ENCODE measurements at places on chromosomes 1 and 21.

DNA sequence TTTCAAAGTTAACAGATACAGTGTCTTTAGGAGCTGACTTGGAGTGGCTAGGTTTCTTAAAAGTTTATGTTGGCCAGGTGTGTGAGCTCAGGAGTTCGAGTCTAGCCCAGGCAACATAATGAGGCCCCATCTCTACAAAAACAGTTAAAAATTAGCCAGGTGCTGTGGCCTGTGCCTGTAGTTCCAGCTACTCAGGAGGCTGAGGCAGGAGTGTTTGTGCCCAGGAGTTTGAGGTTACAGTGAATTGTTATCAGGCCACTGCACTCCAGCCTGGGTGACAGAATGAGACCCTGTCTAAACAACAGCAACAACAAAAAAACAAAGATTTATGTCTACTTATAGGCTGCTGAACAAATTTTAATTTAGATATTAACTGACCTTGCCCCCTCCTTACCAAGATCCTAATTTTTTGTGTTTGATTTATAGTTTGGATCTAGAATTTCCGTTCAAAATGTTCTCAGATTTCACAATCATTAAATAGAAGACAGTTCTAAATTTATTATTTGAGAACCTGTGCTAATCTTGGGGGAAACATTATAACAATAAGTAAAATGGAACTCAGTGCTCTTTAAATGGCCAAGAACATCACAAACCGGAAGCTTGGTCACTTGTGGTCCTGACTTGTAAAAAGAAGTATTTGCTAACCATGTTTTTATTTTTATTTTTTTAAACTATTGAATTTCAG is 67.8 kb downstream of the POU2F1 start:
- DNase-seq, result no peak

DNA sequence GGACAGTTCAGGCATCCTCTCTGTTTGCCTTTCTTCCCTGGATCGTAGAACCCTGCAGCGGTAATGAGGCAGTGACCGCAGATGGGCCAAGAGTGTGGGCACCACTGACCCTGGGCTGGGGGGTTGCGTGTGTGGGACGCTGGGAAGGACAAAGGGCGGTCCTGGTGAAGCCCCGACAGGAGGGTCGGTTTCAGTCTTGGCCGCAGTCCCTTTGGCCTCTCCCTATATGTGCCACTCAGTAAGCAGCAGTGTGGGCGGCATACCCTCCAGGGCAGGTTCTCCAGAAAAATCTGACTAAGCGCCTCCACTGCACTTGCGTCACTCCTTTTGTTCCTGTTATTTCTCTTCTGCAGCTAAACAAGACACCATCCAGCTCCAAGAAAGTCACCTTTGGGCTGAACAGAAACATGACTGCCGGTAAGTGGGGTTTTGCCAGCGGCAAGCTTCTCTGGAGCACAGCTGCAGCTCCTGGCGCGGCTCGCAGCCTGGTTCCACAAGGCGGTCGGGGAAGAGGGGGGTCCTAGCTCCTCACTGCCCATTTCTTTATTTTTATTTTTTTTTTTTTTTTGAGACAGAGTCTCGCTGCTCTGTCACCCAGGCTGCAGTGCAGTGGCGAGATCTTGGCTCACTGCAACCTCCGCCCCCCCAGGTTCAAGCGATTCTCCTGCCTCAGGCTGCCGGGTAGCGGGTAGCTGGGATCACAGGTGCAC is 27.7 kb upstream of the PDXK start:
- no peak for DNase-seq

DNA sequence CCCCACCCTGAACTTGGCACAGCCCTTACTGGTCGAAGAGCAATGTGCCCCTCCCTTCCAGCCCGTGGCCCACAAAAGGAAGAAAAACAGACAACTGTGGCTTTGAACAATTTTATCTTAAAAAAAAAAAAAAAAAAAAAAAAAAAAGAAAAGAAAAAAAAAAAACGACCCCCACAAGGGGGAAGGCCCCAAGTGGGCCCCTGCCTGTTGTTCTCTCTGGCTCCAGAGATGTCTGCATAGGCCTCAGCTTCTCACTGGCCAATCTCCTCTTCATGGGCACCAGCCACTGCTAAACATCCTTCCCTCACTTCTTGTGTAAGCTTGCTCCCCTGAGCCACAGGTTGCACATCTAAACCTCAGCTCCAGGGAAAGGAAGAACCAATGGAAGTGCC is 386 bp upstream of the TSTD1 start:
- DNase-seq, result no peak

- no peak for DNase-seq
Observed at GRCh38 chr1:114063544-114063943, 84.3 kb downstream of the OLFML3 start.

DNA sequence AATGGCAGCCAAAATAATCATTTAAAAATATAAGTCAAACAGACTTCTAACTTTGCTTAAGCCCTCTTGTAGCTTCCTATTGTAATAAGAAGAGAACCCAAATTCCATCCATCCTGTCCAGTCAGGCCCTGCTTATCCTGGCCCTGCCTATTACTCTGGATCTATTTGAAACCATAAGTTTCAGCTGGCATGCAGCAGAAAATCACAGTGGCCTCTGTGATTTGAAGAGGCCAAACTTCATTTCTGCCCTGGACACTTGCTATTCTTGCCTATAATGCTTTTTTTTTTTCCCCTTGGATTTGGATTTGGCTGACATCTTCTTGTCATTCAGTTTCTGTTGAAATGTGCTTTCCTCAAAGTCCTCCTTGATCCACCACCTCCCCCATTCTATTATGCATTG is 642.8 kb downstream of the USP25 start:
- no peak for DNase-seq

DNA sequence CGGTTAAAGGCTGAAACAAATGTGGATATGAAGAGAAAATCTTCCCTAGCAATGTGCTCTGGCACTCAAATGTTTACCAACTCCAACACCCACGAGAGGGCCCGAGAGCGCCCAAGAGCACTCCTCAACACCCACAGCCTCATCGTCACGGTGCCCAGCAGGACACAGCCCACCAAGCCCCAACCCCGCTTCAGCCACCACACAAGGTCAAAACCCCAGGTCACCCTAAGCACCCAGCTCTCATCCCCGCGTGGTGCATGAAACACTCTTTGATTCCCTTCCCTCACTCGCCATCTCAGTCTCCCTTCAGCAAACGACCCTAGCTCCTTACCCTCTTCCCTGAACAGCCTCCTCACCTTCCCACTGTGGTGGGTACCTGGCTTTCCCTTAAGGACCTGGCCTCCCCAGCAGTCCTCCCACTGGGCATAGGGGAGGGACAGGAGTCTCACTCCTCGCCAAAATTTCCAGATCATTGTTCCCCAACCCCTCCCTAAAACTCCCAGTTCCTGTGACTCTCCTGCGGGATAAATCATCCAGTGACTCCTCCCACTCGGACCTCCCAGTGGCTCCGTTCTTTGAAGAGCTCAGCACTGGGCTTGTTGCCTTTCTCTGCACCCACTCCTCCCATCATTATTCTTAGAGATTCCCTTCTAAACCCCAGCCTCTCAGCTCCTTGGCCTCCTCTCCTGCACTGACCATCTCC is 170.4 kb upstream of the SYT6 start:
- no peak for DNase-seq

DNA sequence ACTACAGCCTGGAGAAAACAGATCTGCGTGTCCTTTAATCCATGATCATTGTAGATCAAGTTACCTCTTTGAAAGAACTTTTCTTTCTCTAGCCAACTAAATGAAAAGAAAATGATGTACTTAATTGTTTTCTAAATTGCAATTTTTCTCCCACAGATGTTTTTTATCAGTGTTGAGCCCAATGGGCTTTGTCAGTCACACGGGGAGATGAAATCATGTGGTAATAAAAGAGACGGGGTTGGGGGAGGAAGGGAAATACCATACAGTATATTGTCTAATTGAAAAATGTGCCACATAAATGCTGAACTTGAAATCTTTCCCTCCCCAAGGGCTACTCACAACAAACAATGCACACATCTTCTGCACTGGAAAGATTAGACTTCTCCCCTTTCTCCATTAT is 58.4 kb downstream of the NTMT2 start:
- DNase-seq, result no peak

- DNase-seq, result no peak
Observed at GRCh38 chr1:59366346-59366745, 69.5 kb downstream of the FGGY start.

DNA sequence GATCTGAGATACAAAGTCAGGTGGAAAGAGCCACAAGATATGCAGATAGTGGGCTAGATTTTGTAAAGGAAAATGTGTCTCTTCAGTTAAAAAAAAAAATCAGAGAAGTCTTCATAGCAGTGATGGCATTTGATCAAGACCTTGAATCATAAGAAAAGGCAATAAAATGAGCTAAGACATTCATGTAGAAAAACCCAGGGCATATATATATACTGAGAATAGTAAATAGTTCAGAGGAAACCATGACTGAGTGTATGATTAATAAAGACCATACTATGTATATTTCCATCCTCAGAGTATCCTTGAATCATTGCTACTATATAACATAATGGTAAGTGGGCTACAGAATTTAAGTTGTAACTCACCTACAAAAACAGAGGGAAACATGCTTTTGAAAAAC is 321.7 kb upstream of the NR5A2 start:
- DNase-seq, result no peak

- DNase-seq, result no peak
Observed at GRCh38 chr1:174976436-174977108, 23.2 kb upstream of the CACYBP start.

DNA sequence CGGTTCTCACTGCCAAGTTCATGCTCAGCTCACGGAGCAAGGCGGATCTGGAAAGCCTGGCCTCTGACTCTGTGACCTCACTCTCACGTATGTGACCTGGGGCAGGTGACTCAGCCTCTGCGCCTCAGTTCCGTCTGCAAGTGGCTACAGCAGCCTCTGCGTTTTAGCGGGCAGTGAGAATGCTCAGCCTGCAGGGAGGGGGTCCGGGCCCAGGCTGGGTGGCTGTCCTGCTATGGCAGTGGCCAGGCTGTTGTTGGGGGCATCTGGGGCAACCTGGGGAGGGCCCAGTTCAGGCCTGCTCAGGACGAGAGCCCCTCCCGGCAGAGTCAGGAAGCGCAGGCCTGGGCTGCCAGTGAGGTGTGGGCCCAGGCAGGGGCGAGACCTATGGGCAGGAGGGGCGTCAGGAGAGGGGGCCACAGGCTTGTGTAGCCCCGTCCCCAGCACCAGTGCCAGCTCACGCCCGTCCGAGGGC is 27.9 kb downstream of the ARHGEF16 start:
- no peak for DNase-seq

- DNase-seq, result no peak
Observed at GRCh38 chr1:180444522-180444921, 57.9 kb downstream of the ACBD6 start.

DNA sequence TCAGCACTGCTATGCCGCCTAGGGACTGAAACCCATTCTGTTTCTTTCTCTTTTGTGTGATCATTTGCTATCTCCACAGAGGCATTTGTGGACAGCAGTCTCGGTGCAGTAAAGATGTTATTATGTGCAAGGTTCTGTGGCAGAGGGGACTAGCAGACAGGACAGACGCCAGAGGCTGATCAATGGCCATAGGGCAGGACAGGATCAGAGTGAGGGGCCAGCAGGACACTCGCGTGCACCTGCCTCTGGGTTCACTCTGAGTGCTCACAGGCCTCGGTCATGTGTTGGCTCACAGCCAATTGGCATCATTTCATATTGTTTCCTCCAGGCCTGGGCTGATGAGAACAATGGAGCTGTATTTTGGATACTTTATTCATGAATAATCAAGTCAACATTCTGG is 212.6 kb downstream of the TGFB2 start:
- DNase-seq, result no peak

DNA sequence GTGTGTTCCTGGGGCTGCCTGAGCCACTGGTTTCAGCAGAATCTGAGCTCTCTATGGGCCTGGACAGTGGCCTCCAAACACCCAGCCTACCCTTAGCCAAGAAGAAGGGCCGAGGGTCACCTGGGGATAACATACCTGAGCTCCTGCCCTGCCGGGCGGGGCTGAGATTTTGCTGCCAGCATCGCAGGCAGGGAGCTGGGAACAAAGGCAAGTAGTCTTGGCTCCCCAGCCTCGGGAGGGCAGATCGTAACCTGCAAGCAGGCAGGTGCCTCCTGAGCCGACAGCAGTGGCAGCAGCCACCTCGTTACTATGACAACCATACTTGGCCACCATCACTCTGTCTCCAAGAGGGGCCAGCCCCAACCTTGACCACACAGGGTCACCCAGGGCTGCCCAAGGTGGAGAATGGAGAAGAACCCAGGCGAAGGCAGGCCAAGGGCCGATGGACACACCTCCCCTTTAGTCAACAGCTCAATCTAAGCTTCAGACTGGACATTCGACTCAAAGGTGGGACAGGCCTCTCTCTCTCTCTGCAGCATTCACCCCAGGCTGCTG is 54.6 kb downstream of the TOMM20 start:
- no peak for DNase-seq

- no peak for DNase-seq
Observed at GRCh38 chr1:167362638-167363037, 142.0 kb downstream of the POU2F1 start.

DNA sequence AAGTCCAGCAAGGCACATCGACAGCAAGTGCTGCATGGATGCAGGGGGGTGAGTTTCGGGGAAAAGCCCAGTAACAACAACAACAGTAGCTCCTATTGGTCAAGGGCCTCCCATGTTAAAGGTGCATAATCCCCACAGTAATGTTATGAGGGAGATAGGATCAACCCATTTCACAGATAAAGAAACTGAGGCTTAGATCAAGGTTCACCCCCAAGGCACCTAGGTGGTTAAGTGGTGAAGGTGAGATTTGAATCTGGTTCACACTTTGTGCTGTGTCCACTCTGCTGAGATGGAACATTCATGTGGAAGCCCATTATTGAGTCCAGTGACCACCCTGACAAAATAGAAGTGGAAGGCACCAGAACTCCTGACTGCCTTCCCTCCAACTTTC is 24.9 kb downstream of the PHGDH start:
- no peak for DNase-seq

- no peak for DNase-seq
Observed at GRCh38 chr1:155038602-155039307, 5.1 kb downstream of the DCST1 start.

DNA sequence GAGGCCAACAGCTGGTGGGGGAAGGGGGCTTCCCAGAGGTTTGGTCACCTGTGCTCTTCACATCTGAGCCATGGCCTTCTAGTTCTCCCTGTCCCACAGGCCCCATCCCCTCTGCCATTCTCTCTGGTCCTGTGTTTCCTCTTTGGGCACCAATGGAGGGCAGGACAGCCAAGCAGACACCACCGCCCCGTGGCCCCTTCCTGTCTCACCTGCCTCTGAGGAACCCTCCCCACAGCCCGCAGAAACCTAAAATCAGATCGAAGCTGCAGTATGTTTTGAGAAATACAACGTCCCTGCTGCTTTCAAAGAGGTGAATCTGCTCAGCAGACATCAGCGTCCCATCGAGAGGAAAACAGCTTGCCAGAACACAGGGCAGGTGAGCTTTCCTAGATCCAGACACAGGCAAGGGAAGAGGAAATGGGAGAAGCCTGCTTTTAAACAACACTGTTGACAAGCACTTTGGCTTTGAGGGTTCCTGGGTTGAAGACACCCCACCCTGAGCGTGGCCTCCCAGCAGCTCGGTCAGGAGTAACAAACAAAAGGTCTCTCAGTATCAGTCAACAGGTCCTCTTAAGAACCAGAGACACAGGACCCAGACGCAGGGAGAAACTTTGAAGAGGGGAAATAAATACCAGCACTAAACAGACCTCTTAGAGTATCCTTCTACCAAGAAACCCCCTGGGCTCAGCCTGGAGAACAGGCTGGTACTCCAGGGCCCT is 2.3 kb downstream of the PANK4 start:
- DNase-seq, result no peak

GRCh38 chr1:233211595-233211994 is 83.9 kb downstream of the PCNX2 start:
- DNase-seq, result no peak
